Natural killer cell (primary cell): ENCODE measurements at places on chromosomes 1 and 21. TPM values are rescaled to one million over a fixed set of nuclear protein-coding genes. Genes with fewer than 3 reads are reported as not detected.

Gene PCP4
- not detected for total RNA-seq

Gene C8B
- total RNA-seq: not detected

Gene PITHD1
- 84.1 TPM for total RNA-seq

Gene AURKAIP1
- total RNA-seq: 60.0 TPM

Gene F5
- total RNA-seq: 0.02 TPM

Gene SPOCD1
- not detected for total RNA-seq

Gene IQCC
- 3.5 TPM for total RNA-seq

Gene NECTIN4
- not detected for total RNA-seq

Gene TTC39A
- not detected for total RNA-seq

Gene CD52
- total RNA-seq: 482 TPM

Gene TNN
- not detected for total RNA-seq

Gene LRRN2
- 0.10 TPM for total RNA-seq

Gene BRDT
- total RNA-seq: not detected

Gene ATP6V1G3
- total RNA-seq: not detected

Gene FCRL5
- 0.23 TPM for total RNA-seq

Gene IKBKE
- 31.6 TPM for total RNA-seq

Gene AVPR1B
- total RNA-seq: not detected
